CD4-positive, alpha-beta T cell treated with Interleukin-15 for 1 hour (primary cell): ENCODE measurements at places on chromosomes 16 and 17.

GRCh38 chr17:75511610-75512575 is 3.4 kb downstream of the CASKIN2 start:
- no peak for DNase-seq

GRCh38 chr17:47332287-47332686 is 8.5 kb downstream of the EFCAB13 start:
- DNase-seq, result no peak

DNA sequence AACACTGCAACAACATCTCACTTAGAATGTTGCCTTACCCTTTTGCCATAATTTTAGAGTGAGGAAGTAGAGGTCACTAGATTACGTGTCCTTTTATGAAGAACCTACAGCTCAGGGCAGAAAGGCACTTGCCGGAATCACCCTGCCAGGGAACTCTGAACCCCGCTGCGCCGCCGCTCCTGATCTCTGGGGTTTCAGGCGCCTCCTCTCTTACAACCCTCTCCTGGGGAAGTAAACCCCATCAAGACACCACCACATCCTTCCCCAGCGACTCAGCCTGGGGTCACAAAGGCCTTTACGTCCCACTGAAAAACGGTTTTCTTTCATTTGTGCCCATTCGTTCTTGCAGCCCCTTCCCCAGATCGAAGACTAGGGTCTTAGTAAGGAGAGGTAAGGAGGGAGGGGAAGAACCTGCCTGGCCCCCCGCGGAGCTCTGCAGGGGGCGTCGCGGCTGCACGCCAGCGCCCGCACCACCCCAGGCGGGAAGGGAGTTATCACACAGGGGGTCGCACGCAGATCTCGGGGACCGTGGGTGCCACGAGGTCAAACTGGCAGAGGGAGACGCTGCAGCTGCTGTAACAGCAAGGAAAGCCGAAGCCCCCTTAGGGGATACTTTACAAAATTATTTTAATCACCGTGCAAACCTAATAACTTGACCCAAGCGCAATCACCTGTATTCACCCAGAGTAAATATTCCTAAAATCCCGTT is 1.0 kb upstream of the HLF start:
- DNase-seq, result no peak

GRCh38 chr16:8916541-8917225 is 34.5 kb downstream of the LITAFD start:
- DNase-seq, result no peak

- DNase-seq, result peak; percentile 55
Measured at GRCh38 chr17:74742153-74742515, 5.1 kb downstream of the RAB37 start.

DNA sequence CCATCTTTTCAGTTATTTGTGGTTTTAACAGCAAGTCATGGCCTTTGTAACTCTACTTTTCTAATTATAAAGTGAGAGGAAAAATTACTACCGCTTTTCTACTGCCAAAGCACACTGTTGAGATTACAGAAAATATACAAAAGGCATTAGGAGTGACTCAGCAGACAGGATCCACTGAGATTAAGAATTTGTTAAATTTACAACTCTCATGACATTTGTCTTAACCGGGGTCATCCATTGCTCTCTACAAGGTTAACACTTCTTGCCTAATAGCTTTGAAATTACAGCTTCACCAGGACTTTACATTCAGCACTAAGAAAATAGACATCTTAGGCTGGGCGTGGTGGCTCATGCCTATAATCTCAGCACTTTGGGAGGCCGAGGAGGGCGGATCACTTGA is 93.4 kb downstream of the SSH2 start:
- DNase-seq, result no peak

DNA sequence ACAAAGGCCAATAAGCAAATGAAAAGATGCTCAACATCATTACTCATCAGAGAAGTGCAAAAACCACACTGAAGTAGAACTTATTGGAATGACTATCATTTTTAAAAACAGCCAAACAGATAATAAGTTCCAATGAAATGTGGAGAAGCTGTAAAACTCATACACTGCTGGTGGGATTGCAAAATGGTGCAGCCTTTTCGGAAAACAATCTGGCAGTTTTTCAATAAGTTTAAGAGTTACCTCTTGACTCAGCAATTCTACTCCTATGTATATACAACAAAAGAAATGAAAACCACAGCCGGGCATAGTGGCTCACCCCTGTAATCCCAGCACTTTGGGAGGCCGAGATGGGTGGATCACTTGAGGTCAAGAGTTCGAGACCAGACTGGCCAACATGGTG is 49.3 kb downstream of the AKAP10 start:
- DNase-seq, result no peak

DNA sequence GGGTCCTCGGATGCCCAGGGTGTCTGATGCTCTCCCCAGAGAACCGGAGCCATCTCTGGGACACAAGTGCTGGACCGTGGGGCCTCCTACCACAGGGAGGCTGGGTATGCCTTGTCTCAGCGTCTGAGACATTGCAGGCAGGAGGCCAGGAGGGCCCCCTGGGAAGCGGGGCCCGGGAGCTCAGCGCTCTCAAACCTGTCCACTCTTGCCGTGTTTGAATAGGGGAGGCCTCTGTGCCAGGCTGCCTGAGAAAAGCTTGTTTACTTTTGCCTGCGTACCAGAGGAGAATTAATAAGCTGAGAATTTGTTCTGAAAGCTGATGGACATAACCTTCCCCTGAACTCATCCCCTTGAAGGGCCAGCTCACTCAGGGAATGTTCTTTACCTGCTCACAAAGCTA is 163.8 kb downstream of the NTN1 start:
- no peak for DNase-seq

DNA sequence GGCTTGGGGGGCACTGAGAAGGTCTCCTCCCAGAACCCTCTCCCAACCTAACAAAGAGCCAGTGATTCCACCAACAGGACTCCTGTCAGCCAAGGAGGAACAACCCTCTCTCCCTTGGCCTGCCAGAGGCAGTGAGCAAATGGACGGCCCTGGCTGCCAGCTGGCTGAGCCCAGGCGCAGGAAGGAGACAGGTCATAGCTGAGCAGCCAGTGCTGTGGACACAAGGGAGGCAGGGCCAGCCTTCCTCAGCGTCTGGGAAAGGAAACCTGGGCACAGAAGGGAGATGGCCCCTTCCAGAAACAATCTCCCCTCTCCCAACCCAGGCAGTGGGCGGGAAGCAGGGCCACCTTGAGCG is 2.1 kb downstream of the MPO start:
- DNase-seq, result no peak

DNA sequence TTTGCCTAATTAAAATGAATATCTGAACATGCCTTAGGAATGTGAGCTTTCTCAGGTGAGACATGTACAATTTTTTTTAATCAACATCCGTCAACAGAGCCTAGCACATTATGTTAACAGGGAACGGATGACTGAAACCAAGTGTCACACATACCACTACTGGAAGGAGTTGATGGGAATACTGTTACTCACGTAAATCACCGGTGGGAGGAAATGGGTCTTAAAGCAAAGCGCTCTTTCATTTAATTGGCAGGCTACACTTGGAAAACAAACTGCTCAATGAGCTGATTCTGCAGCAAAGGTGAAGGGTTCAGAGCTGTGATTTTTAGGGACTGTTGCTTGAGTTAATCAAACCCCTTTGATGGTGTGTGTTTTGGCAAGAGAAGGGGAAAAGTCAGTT is 4.8 kb downstream of the CPPED1 start:
- DNase-seq, result no peak

- DNase-seq, result no peak
Measured at GRCh38 chr16:79723583-79724168, 123.1 kb upstream of the MAF start.

DNA sequence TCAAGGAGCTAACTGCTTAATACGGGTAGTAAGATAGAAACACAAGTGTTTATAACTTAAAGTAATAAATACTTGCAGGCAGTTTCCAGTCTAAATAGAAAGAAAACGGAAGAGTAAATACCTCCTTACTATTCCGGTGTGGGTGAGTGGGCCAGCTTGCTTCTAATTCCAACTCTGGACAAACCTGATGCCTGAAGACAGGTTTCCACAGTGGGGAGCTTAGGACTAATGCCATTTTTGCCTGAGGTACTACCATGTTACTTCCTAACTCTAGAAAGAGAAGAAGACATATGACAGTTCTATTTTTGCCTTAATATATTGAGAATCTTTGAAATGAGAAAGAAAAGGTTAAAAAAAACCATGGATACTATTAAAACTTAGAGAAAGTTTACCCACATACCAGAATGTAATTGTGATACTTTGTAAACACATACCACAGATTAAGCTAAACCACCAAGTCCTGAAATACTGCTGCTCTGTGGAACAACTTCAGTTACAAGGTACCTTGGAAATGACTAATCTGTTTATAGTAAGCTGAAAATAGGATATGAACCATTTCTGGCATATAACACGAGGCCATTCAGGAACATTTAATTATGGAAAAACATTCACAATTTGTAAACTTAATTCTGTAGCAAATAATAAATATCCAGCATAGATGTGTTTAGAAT is 70.2 kb downstream of the ZZEF1 start:
- DNase-seq, result no peak

DNA sequence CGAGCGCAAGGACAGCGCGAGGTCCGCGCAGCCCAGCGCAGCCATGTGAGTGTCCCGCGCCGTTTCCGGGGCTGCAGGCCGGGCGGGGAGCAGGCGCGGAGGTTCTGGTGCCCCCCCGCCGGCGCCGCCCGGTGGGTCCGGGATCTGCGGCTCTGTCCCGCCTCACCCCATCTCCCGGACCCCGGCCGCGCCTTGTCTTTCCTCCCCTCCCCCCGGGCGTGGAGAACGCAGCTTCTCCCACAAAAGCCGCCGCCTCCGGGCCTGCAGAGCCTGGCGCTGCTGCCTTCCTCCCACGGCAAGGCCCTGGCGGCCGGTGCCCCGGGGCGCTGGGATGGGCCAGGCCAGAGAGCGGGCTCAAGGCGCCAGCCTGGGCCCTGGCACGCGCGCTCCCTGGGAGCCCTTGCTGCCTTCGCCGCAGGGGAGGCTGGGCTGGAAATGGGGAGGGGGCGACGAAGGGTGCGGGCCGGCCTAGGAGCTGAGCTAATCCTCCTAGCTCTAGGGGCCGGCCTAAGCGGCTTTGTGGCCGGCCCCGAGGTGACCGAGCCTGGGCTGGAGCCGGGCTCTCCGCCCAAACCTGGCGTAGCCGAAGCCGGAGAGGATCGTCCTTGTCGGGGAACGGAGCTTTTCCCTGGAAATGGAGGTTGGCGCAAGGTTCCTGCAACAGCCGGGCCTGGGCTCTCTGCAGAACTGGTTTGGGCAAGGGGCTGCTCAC is 397 bp downstream of the RIPOR1 start:
- no peak for DNase-seq

GRCh38 chr17:47009759-47010594 is 30.9 kb upstream of the RPRML start:
- no peak for DNase-seq

DNA sequence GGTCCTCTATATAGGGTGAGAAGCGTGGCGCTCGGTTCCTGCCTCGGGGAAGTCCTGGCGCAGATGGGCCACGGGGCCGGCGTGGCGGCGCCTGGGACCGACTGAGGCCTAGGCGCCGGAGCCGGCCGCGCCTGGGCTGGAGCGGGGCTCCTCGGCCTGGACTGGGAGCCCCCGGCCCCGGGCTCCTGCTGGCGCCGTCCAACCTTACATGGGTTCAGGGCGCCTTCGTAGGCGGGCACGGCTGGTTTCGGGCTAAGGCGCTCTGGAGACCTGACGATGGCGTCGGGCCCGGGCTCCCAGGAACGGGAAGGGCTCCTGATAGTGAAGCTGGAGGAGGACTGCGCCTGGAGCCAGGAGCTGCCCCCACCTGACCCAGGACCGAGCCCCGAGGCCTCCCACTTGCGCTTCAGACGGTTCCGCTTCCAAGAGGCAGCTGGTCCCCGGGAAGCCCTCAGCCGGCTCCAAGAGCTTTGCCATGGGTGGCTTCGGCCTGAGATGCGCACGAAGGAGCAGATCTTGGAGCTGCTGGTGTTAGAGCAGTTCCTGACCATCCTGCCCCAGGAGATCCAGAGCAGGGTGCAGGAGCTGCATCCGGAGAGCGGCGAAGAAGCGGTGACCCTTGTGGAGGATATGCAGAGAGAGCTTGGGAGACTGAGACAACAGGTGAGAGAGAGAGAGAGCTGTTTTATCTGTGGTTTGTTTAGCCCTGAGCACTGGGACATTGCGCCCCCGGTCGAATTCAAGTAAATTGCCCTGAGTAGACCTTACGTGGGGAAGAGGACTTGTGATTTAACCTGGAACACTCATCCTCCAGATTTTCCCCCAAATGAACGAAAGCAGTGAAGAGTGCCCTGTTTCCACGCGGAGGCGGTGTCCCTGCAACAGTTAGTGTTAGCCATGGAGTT is 504 bp downstream of the ZNF263 start:
- no peak for DNase-seq

DNA sequence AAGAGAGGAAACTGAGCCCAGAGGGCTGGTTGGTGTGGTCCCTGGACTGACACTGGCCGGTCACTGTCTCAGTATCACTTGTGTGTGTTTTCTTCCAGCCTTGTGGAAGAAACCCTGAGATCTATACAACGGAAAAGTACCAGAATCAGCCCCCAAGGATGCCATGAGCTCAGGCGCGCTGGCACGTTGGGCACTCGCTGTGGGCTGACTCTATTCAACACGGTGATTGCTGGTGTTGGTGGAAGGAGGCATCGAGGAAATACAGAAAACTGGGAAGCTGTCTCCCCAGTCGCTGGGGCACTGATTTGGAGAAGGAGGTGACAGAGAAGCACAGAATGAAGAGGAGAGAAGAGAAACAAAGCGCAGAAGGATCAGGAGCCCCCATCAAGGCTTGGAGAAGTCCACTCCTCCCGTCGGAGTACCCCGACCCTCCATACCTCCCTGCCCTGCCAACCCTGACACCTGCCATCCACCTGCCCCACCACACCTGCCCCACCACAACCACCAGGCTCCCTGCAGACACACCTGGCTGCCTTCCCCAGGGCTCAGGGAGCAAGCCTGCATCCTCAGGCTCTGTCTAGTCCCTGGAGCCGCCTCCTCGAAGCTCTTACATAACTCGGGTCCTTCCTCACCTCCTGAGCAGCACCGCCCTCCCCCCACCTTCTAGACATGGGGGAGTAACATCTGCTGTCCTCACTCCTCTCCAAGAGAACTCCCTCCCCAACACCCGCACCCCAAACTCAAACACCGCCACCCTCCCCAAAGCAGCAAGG is 66.5 kb downstream of the RBFOX3 start:
- peak; percentile 12 for DNase-seq

- peak; percentile 69 for DNase-seq
Measured at GRCh38 chr17:81926451-81927151, 934 bp downstream of the MAFG start.
